ENCODE measurements at places on chromosomes 4 and X. TPM values are rescaled to one million over a fixed set of nuclear protein-coding genes. Genes with fewer than 3 reads are reported as not detected.

RADX gene
- 12.6 TPM for total RNA-seq

IL3RA gene
- 47.1 TPM for total RNA-seq

PASD1 gene
- not detected for total RNA-seq

UGT2A3 gene
- total RNA-seq: not detected

EMCN gene
- total RNA-seq: 37.7 TPM

TECRL gene
- total RNA-seq: not detected

NRK gene
- total RNA-seq: 0.54 TPM

DNA sequence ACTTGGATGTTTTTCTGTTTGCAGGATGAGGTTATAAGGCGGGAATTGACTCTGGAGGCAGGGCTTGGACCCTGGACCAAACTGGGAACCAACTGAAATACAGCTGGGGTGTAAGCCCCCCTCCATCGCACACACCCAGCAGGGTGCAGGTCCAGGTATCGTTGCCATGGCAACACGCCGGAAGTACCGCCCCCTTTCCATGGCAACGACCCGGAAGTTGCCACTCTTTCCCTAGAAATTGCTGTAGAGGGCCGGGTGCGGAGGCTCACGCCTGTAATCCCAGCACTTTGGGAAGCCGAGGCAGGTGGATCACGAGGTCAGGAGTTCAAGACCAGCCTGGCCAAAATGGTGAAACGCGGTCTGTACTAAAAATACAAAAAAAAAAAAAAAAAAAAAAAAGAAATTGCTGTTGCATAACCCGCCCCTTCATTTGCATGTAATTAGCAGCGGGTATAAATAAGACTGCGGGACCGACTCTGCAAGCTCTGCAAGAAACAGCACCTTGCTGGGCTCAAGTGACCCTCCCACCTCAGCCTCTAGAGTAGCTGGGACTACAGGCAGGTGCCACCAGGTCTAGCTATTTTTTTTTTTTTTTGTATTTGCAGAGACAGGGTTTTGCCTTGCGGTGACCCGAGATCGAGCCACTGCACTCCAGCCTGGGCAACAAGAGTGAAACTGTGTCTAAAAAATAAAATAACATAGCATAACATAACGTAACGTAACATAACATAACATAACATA, 139.6 kb downstream of the CRLF2 start:
- no peak overlapping the region for H3K4me3 ChIP-seq
- no peak overlapping the region for H3K27ac ChIP-seq
- no peaks in the 10 kb centered on the region for H3K4me1 ChIP-seq

- H3K27me3 ChIP-seq: no peaks in the 10 kb centered on the region
- peak; percentile 53 for DNase-seq
- peaks cover 19% of the 10 kb centered on the region for H3K4me1 ChIP-seq
These were observed 13.9 kb downstream of the TMSB4X start for GRCh38 chrX:12988797-12989196.

GRCh38 chr4:28921886-28922285, 1798.3 kb upstream of the PCDH7 start:
- no peak for DNase-seq
- H3K27ac ChIP-seq: no peak overlapping the region
- no peaks in the 10 kb centered on the region for H3K36me3 ChIP-seq
- no peaks in the 10 kb centered on the region for H3K4me1 ChIP-seq
- H3K4me3 ChIP-seq: no peak overlapping the region

GRCh38 chr4:40270609-40271008, 64.5 kb upstream of the CHRNA9 start:
- H3K4me3 ChIP-seq: no peak overlapping the region
- no peaks in the 10 kb centered on the region for H3K36me3 ChIP-seq
- no peak for DNase-seq
- no peak overlapping the region for H3K27ac ChIP-seq
- H3K4me1 ChIP-seq: no peaks in the 10 kb centered on the region
- H3K27me3 ChIP-seq: no peaks in the 10 kb centered on the region

GRCh38 chr4:85127653-85128052, 161.2 kb upstream of the WDFY3 start:
- DNase-seq: peak; percentile 34
- no peak overlapping the region for H3K27ac ChIP-seq
- H3K36me3 ChIP-seq: no peaks in the 10 kb centered on the region
- H3K4me1 ChIP-seq: no peaks in the 10 kb centered on the region

GRCh38 chr4:140633124-140633523, 64.4 kb upstream of the UCP1 start:
- peaks cover 4% of the 10 kb centered on the region for H3K4me1 ChIP-seq
- DNase-seq: no peak
- H3K4me3 ChIP-seq: no peak overlapping the region
- no peaks in the 10 kb centered on the region for H3K27me3 ChIP-seq
- H3K36me3 ChIP-seq: no peaks in the 10 kb centered on the region
- no peak overlapping the region for H3K27ac ChIP-seq

DNA sequence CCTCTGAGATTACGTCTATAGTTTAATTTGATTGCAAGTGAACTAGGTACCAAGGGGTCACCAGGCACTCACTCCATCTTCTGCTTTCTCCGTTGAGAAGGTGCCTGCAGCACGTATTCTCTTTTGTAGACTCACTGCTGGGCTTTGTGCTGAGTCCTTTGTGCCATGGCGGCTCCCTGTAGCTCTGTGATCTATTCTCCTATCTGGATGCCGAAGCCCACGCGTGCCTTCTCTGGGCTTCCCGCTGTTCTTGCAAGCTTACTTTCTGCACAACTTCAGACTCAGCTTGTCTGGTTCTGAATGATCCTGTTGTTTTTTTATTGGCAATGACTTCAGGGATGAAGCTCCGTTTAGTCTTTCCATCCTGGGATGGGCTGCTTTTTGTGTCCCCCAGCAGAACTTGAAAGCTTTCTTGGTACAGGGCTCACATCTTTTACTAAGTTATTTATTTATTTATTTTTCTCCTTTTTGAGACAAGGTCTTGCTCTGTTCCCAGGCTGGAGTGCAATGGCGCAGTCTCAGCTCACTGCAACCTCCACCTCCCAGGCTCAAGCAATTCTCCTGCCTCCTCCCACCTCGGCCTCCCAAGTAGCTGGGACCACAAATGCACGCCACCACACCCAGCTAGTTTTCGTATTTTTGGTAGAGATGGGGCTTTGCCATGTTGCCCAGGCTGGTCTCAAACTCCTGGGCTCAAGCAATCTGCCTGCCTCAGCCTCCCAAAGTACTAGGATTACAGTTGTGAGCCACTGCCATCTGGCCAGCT, 100.9 kb upstream of the NKX1-1 start:
- H3K27me3 ChIP-seq: no peaks in the 10 kb centered on the region
- H3K4me1 ChIP-seq: no peaks in the 10 kb centered on the region
- H3K27ac ChIP-seq: no peak overlapping the region
- H3K36me3 ChIP-seq: no peaks in the 10 kb centered on the region

DNA sequence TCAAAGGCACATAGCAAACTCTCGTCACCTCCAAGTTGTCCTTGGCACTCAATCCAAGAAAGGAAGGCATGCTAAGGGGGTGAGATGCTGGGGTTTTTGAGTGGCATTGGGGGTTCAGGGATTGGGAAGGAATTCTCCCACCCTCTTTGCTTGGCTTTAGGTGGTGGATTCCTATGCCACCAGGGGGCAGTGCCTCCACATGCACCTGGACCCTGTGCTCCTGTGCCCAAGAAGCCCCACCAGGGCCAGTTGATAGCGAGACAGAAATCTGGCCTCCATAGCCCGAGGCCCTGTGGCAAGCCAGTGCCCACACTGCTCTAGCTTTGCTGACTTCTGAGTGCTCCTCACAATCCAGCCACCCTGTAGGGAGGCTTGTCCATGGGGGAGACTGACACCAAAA, 2.0 kb upstream of the FATE1 start:
- no peak for DNase-seq
- H3K27ac ChIP-seq: no peak overlapping the region
- H3K27me3 ChIP-seq: no peaks in the 10 kb centered on the region
- no peaks in the 10 kb centered on the region for H3K4me1 ChIP-seq
- H3K4me3 ChIP-seq: no peak overlapping the region
- H3K36me3 ChIP-seq: no peaks in the 10 kb centered on the region

DNA sequence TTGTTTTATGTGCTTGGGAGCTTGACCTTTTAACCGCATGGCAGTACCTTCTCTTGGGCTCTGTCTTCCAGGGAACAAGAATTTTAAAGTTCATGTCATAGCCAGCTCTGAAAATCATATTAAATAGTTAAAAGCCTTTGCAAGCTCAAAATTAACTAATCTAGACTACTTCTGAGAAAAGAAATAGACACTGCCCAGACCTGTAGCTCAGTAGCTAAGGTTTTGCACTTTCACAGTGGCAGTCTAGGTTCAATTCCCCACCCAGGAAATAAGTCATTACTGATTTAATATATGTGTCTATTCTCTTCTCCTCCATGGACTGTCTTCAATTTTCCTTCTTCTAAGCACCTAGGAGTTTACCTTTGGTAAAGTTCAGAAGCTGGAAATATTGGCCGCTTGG, 27.4 kb downstream of the HSD17B11 start:
- H3K36me3 ChIP-seq: peaks cover 46% of the 10 kb centered on the region
- H3K4me3 ChIP-seq: no peak overlapping the region
- no peak for DNase-seq
- no peaks in the 10 kb centered on the region for H3K27me3 ChIP-seq
- H3K4me1 ChIP-seq: no peaks in the 10 kb centered on the region

DNA sequence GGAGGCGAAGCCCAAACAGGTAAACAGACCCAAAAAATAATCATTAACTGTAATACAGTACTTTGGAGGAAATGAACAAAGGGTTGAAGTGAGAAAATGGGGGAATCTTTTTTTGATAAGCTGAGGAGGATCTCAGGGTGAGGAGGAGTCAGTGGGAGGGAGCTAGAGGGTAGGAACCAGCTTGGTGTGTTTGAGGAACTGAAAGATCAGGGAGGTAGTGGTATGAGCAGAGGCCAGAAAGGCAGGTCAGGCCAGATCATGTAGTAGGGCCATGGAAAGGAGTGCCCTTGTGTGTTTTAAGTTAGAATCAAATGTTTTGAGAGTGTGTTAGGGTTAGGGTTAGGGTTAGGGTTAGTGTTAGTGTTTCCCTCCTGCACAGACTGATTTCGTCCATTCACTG, 48.8 kb downstream of the PPP2R2C start:
- H3K36me3 ChIP-seq: no peaks in the 10 kb centered on the region
- no peaks in the 10 kb centered on the region for H3K27me3 ChIP-seq
- no peak for DNase-seq
- H3K4me3 ChIP-seq: no peak overlapping the region
